ENCODE measurements at places on chromosomes 13 and 19.

- peaks cover 54% of the 10 kb centered on the region for H3K4me1 ChIP-seq
- H3K27me3 ChIP-seq = no peaks in the 10 kb centered on the region
Observed at GRCh38 chr13:77299587-77299986, 27.3 kb downstream of the MYCBP2 start.

DNA sequence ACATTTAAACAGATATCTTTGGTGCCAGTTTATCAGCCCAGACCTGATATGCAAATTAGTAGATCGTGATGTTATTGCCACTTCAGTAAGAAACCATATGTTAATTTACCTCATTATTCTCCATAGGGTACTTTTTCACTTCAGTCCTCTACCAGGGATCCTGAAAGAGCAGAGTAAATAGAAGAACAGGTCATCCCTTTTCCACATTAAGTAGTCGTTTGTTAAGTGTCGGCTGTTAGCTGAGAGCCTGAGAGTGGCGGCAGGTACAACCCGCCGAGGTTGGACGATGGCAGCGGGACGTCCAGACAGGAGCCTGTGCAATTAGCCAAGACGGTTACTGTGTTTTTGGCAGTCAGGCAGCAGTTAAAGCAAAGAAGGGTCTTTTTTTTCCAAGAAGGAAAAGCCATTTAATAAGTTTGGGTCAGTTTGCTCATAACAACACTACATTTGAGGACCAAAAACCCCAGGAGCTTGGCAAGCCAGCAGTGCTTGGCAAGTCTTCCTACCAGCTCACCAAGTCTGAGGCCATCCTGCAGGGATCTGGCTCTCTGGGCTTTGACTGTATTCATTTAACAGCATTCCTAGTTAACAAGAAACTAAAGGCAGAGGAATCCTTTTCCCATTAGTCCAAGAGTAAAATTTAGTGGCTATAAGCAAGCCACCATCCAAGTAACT, 231.8 kb downstream of the SHISA2 start:
- no peak overlapping the region for H3K27ac ChIP-seq
- no peak overlapping the region for H3K4me3 ChIP-seq
- H3K4me1 ChIP-seq = no peaks in the 10 kb centered on the region
- H3K27me3 ChIP-seq = no peaks in the 10 kb centered on the region
- H3K36me3 ChIP-seq = no peaks in the 10 kb centered on the region

DNA sequence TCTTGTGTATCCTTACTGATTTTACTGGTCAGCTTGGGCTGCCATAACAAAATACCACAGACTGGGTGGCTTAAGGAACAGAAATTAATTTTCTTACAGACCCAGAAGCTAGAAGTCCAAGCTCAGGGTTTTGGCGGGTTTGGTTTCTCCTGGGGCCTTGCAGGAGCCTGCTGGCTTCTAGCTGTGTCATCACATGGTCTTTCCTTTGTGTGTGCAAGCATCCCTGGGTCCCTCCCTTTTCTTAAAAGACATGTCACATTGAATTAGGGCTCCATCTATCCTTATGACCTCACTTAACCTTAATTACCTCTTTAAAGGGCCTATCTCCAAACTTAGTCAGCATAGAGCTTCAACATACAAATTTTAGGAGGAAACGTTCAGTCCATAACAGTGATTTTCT, 23.4 kb downstream of the UBAC2 start:
- no peak for DNase-seq
- peak overlapping the region; percentile 8 for H3K4me3 ChIP-seq
- H3K4me1 ChIP-seq = peaks cover 90% of the 10 kb centered on the region
- H3K27me3 ChIP-seq = no peaks in the 10 kb centered on the region

GRCh38 chr13:87684850-87685742, 13.9 kb downstream of the SLITRK5 start:
- H3K27ac ChIP-seq = no peak overlapping the region
- no peaks in the 10 kb centered on the region for H3K27me3 ChIP-seq
- no peak overlapping the region for H3K4me3 ChIP-seq
- DNase-seq = no peak
- H3K36me3 ChIP-seq = no peaks in the 10 kb centered on the region

GRCh38 chr19:45878043-45878794, 7.7 kb downstream of the IRF2BP1 start:
- H3K36me3 ChIP-seq = peaks cover under 1% of the 10 kb centered on the region
- H3K27me3 ChIP-seq = peaks cover 13% of the 10 kb centered on the region
- H3K4me3 ChIP-seq = no peak overlapping the region
- peaks cover 47% of the 10 kb centered on the region for H3K4me1 ChIP-seq

- peak within 1 kb of the TSS; percentile 100 for H3K27ac ChIP-seq
- peak within 1 kb of the TSS; percentile 99 for H3K4me3 ChIP-seq
- DNase-seq = peak; percentile 79
- H3K36me3 ChIP-seq = peaks cover 43% of the 10 kb centered on the region
Observed at GRCh38 chr19:34676697-34677385, at the start of gene SCGB2B2. Gene SCGB2B2 (minus strand): TSS chr19:34677159. CDS start chr19:34594563, 82,596 bp downstream.

- peaks cover 6% of the 10 kb centered on the region for H3K27me3 ChIP-seq
- no peak for DNase-seq
- H3K4me1 ChIP-seq = no peaks in the 10 kb centered on the region
- no peaks in the 10 kb centered on the region for H3K36me3 ChIP-seq
Observed at GRCh38 chr19:30065680-30066606, 123.9 kb downstream of the URI1 start.

DNA sequence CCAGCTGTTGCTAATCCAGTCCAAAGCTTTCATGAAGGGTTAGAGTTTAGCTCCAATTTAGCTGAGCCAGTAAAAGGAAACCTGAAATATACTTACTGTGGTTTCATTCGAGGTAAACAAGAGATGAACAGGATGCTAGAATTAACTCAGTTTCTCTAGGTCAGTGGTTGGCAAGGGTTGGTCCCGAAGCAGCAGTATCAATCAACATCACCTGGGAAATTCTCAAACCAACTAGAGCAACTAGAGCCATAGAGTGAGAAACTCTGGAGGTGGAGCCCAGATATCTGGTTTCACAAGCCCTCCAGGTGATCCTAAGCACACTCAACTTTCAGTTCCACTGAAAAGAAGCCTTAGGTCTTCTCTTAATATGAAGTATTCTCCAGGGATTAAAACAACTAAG, 376.7 kb downstream of the OXGR1 start:
- H3K27me3 ChIP-seq = no peaks in the 10 kb centered on the region
- DNase-seq = no peak
- H3K27ac ChIP-seq = no peak overlapping the region
- no peak overlapping the region for H3K4me3 ChIP-seq
- no peaks in the 10 kb centered on the region for H3K4me1 ChIP-seq

- no peaks in the 10 kb centered on the region for H3K27me3 ChIP-seq
- no peak overlapping the region for H3K4me3 ChIP-seq
- H3K4me1 ChIP-seq = peaks cover 18% of the 10 kb centered on the region
- H3K27ac ChIP-seq = peak overlapping the region; percentile 79
- peak; percentile 28 for DNase-seq
Observed at GRCh38 chr19:38513762-38514167, 80.3 kb downstream of the RYR1 start.

DNA sequence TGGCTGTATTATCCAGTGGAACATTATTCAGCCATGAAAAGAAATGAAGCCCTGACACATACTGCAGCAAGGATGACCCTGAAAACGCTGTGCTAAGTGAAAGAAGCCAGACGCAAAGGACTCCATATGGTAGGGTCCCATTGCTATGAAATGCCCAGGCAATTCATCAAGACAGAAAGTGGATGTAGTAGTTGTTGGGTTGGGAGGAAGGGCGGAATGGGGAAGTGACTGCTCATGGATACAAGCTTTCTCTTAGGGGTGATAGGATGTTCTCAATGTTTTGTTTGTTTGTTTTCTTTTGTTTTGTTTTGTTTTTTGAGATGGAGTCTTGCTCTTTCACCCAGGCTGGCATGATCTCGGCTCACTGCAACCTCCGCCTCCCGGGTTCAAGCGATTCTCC, 11.1 kb upstream of the CEACAM16 start:
- peaks cover 21% of the 10 kb centered on the region for H3K27me3 ChIP-seq
- peaks cover 53% of the 10 kb centered on the region for H3K4me1 ChIP-seq
- DNase-seq = no peak
- no peak overlapping the region for H3K27ac ChIP-seq
- no peak overlapping the region for H3K4me3 ChIP-seq

- H3K27me3 ChIP-seq = no peaks in the 10 kb centered on the region
- DNase-seq = no peak
- H3K36me3 ChIP-seq = peaks cover 1% of the 10 kb centered on the region
- H3K4me1 ChIP-seq = no peaks in the 10 kb centered on the region
Observed at GRCh38 chr13:58926858-58927257, 1236.9 kb downstream of the DIAPH3 start.

DNA sequence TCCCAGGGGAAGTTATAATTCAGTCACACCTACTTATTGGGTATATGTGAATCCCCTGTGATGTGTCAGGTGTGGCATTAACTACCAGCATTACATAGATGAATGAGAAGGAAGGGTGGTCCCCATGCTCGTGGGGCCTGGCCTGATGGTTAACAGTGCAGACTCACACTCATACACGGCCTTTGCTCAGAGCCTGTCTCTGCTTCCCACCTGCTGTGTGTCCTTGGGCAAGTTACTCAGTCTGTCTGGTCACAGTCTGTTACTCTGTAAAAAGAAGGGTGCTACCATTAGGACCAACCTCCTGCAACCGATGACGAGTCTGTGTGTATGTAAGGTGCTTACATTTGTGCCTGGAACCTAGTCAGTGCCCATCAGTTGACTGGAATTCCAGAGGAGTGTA, 23.8 kb downstream of the SAFB start:
- H3K36me3 ChIP-seq = peaks cover 12% of the 10 kb centered on the region
- no peak overlapping the region for H3K4me3 ChIP-seq
- H3K4me1 ChIP-seq = peaks cover under 1% of the 10 kb centered on the region
- H3K27me3 ChIP-seq = no peaks in the 10 kb centered on the region
- no peak for DNase-seq

- H3K4me3 ChIP-seq = no peak overlapping the region
- no peaks in the 10 kb centered on the region for H3K36me3 ChIP-seq
- peaks cover 4% of the 10 kb centered on the region for H3K27me3 ChIP-seq
Observed at GRCh38 chr19:31000913-31001312, 348.3 kb downstream of the TSHZ3 start.

DNA sequence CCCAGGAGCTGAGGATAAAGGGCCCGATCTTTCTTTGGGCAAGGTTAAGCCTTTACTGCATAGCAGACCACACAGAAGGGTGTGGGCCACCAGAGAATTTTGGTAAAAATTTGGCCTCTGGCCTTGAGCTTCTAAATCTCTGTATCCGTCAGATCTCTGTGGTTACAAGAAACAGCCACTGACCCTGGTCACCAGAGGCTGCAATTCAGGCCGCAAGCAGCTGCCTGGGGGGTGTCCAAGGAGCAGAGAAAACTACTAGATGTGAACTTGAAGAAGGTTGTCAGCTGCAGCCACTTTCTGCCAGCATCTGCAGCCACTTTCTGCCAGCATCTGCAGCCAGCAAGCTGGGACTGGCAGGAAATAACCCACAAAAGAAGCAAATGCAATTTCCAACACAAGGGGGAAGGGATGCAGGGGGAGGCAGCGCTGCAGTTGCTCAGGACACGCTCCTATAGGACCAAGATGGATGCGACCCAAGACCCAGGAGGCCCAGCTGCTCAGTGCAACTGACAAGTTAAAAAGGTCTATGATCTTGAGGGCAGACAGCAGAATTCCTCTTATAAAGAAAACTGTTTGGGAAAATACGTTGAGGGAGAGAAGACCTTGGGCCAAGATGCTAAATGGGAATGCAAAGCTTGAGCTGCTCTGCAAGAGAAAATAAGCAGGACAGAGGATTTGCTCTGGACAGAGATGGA, 8.4 kb upstream of the CEACAM19 start:
- no peaks in the 10 kb centered on the region for H3K27me3 ChIP-seq
- no peak overlapping the region for H3K27ac ChIP-seq
- DNase-seq = no peak
- no peak overlapping the region for H3K4me3 ChIP-seq
- H3K36me3 ChIP-seq = peaks cover 4% of the 10 kb centered on the region
- H3K4me1 ChIP-seq = no peaks in the 10 kb centered on the region

DNA sequence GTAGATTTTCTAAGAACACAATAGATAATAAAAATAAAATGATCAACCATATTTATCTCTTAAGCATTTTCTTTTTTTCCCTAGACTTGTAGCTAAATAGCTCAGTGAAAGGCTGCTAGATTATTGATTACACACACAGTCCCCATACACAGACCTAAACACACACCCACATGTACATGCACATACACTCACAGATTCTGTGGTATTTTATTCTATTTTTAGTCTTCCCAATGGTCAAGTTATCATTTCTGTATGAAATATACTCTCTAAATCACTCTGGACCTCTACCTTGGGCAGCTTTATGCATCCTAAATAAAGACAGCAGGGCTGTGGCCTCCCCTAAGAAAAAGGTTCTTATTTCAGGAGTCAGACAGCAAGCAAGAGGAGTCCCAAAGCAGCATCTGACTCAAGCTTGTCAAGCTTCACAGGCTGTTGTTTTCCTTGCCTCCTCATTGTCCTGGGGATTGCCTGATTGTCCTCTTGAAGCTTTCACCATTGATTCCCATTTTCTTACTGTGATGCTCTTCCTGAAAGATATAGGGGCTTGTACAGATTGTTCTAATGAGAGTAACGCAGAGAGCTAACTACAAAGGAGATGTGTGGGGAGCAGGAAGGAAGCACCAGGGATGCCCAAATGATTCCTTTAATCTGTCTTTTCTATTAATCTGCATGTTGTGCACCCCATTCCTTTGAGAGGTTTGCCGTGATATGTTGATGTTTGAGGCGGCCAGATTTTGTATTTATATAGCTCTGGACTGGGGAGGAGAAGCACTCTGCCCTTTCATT, 986.5 kb downstream of the PCDH17 start:
- H3K4me3 ChIP-seq = no peak overlapping the region
- H3K4me1 ChIP-seq = no peaks in the 10 kb centered on the region
- no peak overlapping the region for H3K27ac ChIP-seq
- DNase-seq = no peak
- no peaks in the 10 kb centered on the region for H3K27me3 ChIP-seq

GRCh38 chr13:26721251-26722121, 39.1 kb downstream of the GPR12 start:
- no peaks in the 10 kb centered on the region for H3K36me3 ChIP-seq
- H3K27ac ChIP-seq = no peak overlapping the region
- peak; percentile 29 for DNase-seq
- no peaks in the 10 kb centered on the region for H3K27me3 ChIP-seq

- H3K4me3 ChIP-seq = no peak overlapping the region
- H3K27ac ChIP-seq = no peak overlapping the region
- no peaks in the 10 kb centered on the region for H3K27me3 ChIP-seq
- peaks cover 8% of the 10 kb centered on the region for H3K36me3 ChIP-seq
Observed at GRCh38 chr19:42291435-42291810, 10.5 kb upstream of the PRR19 start.

- no peaks in the 10 kb centered on the region for H3K27me3 ChIP-seq
- peaks cover 4% of the 10 kb centered on the region for H3K4me1 ChIP-seq
- DNase-seq = no peak
- no peak overlapping the region for H3K27ac ChIP-seq
- peaks cover 6% of the 10 kb centered on the region for H3K36me3 ChIP-seq
Observed at GRCh38 chr19:49652551-49653465, 10.8 kb downstream of the SCAF1 start.
